ENCODE measurements at places on chromosomes 6 and 20.

- no peak for DNase-seq
These were observed 53.6 kb downstream of the SCML4 start for GRCh38 chr6:107770541-107770940.

DNA sequence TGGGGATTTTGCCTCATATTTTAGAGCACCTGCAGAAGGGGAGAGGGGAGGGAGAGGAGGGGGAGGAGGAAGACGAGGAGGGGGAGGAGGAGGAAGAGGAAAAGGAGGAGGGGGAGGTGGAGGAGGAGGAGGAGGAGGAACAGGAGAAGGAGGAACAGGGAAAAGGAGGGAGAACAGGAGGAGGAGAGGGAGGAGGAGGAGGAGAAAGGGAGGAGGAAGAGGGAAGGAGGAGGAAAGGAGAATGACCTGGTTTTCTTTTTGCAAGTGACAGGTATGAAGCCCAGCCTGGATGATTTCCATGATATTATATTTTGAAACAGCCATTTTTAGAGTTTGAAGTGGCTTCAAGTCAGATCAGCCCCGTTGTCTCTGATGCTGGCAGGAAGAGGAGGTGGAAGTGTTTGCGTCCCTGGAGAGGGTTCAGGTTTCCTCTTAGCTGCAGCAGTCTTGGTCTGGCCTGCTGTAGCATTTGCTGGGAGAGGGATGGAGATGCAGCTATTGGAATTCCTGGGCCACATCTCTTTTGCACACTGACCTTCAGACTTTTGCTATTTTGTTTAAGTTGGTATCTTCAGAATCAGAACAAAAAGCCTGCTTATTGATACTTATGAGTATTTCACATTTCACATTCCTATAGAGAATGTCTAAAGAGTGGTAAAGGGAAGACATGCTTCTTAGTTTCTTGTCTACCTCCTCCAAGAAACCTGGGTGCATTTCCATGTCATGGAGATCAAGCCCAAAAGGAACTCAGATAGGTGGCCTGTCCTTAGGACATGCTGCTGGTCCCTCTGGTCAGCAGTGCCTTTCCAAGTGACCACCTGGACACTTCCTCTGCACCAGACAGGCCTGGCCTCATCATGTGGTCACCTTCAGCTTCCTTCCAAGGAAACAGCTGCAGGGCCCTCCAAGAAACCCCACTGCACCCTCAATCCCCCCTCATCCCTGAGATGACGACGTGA, 54.3 kb upstream of the IYD start:
- DNase-seq, result no peak

DNA sequence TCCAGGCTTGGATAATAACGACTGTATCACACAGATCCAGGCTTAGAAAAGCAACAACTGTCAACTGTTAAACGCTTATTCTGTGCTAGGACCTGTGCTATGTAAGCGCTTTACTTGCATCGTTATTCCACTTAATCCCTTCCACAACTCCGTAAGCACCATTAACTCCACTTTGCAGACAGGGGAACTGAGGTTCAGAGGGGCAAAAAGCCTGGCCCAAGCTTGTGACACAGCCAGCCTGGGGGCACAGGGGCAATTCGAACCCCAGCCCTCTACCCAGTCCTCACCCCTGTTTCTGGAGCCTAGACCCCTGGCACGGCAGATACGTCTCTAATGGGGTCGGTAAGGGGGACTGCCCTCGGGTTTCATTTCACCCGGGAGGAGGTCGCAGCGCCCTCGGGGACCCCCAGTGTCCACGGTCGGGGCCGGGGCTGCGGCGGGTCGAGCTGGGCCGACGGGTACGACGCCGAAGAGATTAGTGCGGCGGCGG, 411 bp downstream of the DSN1 start:
- no peak for DNase-seq

- no peak for DNase-seq
These were observed 89.6 kb downstream of the AIG1 start for GRCh38 chr6:143150281-143150680.

DNA sequence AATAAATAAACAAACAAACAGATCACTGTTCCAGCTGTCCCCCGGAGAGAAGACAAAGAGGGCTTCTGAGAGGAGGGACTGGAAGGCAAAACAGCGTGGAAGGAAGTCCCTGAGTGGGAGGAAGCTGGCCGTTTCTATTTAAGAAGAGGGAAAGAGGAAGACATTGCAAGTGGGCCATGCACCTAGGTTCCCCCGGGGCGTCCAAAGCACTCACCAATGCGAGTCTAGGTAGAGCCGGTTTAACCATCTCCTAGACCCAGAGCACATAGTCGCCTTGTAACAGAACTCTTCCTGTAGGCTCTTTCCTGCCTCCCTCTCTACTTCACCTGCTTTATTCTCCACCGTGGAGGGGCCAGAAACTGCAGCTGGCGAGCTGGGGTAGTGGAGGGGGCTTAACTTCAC, 158.4 kb downstream of the ZDHHC14 start:
- no peak for DNase-seq

DNA sequence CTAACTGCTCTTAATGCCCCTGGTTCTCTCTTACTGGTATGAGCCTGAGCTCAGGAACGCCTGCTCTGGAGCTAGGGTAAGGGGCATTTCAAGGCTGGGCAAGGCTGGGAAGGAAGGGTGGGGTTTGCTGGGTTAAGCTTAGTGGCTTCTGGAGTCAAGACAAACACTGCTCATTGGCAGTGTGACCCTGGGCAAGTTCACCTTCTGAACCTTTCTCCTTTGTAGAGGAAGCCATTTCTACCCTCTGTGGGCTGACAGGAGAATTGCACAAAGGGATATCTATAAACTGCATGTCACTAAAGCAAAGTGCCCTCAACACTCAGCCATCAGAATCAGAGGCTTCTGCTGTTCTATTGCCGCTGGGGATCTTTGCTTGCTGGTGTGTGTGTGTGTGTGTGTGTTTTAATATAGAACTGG, 20.3 kb upstream of the LRRN4 start:
- no peak for DNase-seq

- no peak for DNase-seq
These were observed 140.9 kb downstream of the EDN3 start for GRCh38 chr20:59441306-59441705.

DNA sequence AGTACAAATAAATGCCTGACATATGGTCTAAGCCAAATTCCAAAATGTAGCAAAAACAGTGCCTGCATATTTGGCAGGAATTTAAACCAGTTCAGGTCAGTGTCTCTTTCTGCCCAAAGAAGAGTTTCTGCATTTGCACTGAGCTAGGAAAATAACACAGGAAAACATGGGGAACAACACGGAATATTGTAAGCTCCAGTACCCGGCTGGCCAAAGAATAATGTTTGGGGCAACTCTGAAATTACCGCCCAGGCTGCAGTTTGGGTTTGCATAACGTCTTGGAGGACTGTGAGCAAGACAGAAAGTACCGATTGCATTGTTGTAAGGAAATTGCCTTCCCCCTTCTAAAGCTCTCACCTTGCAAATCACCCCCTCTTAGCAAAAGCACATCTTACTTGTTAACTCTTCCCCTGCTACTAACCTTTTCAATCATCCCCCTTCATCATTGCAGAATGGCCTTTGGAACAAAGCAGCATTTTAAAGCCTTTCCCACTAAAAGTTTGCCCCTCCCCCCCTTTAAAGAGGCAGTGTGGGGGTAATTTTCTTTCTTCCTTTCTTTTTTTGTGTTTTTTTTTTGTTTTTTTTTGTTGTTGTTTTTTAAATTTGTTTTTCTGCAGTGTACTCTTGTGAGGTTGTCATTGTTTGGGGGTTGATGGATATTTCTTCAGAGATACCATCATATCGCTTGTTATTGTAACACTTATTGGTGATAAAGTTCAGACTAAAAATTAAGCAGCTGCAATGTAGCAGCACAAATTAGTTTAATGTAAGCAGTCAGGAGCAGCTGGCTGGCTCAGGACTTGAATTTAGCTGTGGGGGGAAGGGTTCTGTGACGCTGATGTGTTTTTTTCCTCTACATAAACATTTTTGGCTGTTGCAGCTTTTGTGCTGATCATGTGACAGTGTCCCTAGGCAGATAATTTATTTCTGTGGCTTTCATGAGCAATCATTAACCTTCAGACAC, 100.0 kb upstream of the CITED2 start:
- DNase-seq, result no peak

- DNase-seq, result peak; percentile 61
These were observed 38.9 kb downstream of the OR2B2 start for GRCh38 chr6:27873021-27873940.

DNA sequence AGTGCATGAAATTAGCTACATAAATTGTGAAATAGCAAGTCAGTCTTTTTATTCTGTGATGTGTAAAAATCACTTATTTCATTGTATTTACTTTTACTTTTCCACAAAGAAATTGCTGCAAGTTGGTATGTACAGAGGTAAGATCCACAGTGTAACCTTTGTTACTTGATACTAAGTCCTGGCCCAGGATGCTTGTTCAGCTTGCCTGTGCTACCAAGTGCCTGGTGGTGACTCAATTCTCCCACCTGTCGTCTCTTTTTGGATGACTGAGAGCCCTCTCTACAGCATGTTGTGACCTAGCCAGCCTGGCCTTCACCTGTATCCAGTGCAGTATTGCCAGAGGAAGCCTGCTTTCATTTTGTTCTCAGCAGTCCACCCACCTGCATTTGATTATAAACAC, 54.9 kb downstream of the ANKRD6 start:
- DNase-seq, result no peak

- DNase-seq, result peak; percentile 43
These were observed 563 bp upstream of the SRSF3 start for GRCh38 chr6:36593569-36594028.

GRCh38 chr6:116016846-116017545, 43.7 kb downstream of the FRK start:
- no peak for DNase-seq

DNA sequence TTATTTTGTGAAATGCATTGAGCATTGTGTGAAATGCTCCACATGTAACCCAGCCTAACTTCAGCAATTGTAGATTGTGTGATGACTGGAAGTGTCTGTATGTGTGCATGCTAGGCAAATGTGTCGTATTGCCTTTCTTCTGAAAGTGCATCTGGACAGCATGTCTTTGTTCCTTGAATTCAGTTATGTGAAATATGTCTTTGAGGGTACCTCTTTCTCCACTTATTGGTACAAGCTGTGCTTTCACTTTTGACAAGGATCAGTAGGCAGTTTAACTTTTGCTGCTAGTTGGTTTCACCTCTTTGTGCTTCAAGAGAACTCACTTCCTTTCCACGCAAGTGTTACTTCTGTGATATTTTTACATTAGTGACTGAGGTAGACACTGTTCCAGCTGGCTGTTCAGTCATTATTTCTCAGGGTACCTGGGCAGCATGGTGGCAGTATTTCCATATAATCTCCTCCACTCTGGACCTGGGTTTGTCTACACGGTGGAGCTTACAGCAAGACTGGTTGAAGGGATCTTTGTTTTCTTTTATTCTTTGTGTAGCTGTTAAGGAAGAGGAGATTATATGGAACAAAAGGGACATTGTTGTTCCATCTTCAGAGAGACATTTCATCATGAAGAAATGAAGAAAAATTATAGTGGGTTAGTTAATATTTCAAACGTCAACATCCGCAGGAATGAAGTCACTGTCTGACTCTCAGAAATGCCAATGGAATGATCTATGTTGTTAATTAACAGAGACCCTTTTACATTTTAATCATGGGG, 175.4 kb downstream of the UTRN start:
- no peak for DNase-seq

Data from activated CD4-positive, alpha-beta T cell treated with anti-CD3 and anti-CD28 coated beads, Interleukin-2, amount 50 U/mL, for 1 hour (primary cell).